ENCODE measurements at places on chromosomes 3 and 15. TPM values are rescaled to one million over a fixed set of nuclear protein-coding genes. Genes with fewer than 3 reads are reported as not detected.

Gene ILDR1
- not detected for total RNA-seq

Gene IMPG2
- total RNA-seq = 0.16 TPM

Gene TNNC1
- total RNA-seq = not detected

Gene DUOX2
- total RNA-seq = not detected

Gene GPR62
- not detected for total RNA-seq

Gene STRIT1
- total RNA-seq = not detected

Data from bladder microvascular endothelial cell (primary cell).